ENCODE measurements at places on chromosomes 1 and 21.
A peak's percentile ranks its signal among the peaks of the same experiment; 100 is the strongest.

DNA sequence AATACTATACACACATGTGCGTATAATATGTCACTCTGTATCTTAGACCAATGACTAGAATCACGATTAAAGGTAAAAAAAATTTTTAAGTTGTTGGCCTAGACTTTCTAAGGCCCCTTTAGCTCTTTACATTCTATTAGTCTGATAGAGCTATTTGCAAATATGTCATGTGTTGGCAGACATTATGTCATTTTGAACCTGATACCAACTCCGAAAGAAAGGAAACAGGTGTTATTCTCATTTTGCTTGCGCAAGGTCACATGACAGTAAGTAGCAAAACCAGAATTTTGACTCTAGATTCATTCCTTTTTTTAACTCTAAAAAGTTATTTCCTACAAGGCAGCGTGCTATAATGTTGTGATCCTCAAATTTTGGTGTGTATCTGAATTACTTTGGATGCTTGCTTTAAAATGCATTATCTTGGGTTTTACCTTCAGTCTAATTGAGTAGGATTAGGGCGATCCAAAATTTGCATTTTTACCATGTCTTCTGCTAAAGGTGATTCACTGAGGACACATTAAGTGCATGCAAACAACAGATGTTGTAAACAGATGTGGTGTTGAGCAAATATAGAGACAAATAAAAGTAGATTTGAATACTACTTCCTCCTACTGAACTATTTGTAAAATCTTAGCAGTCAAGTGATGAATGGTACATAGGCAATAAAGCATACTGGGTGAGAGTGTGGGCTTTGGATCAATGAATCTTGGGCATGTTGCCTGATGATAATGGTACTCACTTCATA is 63.5 kb upstream of the KIAA1614 start:
- DNase-seq: no peak

DNA sequence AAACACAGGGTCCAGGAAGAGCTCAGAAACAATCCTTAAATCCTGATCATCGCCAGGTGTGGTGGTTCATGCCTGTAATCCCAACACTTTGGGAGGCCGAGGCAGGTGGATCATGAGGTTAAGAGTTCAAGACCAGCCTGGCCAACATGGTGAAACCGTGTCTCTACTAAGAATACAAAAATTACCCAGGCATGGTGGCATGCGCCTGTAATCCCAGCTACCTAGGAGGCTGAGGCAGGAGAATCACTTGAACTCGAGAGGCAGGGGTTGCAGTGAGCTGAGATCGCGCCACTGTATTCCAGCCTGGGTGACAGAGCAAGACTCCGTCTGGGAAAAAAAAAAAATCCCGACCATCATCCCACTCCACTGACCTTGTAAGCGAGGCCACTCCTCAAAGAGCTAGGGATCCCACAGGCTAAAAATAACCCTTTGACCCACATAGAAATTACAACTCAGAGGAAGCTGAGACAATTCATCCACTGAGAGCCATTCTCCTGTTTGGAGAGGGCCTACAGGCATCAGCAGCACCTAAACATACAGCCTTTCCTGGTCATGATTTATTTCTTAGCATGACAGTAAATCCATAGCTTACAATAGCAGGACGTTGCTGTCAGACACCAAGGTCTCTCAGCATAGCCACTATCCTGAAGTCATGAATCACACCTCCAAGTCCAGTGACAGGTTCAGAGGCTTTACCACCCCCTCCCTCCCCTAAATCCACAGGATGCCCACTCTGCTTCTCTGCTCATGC is 66.7 kb downstream of the TGFBR3 start:
- DNase-seq: no peak

DNA sequence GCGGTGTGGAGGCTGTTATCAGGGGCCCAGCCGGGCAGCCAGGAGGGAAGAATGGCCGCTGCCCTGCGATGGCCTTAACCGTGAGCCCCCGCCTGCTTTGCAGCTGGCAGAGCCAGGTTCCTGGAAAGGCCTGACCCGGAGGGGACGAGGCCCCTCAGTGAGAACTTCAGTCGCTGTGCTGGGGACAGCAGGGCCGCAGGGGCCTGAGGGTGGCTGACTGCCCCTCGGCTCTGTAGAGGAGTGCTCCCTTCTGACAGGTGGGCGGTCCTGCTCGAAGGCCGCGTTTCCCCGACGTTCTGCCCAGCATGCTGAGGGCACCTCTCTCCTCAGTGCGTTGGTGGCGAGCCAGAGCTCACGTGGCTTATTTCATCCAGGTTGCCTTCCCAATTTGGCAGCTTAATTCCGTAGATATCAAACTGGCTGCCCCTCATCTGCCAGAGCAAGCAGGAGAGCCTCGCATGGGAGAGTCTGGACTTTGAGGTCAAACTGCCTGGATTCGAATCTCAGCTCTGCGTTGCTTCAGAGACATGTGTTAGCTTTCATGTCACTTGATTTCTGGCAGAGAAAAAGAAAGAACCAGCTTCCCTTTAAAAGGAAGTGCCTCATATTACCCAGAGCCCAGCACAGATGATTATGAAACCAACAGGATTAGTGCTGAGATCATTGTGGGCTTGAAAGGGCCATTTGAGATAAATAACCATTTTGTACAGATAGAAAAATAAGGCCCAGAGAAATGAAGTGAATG is 239.8 kb downstream of the SDCCAG8 start:
- no peak for DNase-seq

- DNase-seq: peak; percentile 89
Observed at GRCh38 chr1:152052606-152053005, 15.8 kb upstream of the S100A11 start.

- DNase-seq: peak; percentile 99
Observed at GRCh38 chr1:28088168-28088961, at the start of gene EYA3. EYA3 (minus strand) TSS chr1:28088610; CDS start chr1:28058026, 30,584 bp downstream.

GRCh38 chr1:223776075-223776814 is 63.9 kb downstream of the CAPN2 start:
- no peak for DNase-seq

GRCh38 chr21:18318156-18318555 is 73.5 kb downstream of the CHODL start:
- no peak for DNase-seq

GRCh38 chr1:197424380-197424779 is 156.3 kb downstream of the CRB1 start:
- DNase-seq: no peak

DNA sequence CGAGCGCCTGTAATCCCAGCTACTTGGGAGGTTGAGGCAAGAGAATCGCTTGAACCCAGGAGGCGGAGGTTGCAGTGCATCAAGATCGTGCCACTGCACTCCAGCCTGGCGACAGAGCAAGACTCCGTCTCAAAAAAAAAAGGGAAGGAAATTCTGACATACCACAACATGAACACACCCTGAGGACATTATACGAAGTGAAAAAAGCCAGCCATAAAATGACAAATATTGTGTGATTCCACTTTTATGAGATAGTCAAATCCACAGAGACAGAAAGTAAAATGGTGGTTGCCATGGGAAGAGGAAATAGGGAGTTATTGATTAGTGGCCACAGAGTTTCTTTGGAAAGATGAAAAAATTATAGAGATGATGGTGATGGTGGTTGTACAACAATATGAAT is 41.7 kb downstream of the EVI5 start:
- no peak for DNase-seq

- no peak for DNase-seq
Observed at GRCh38 chr1:91015358-91015780, 6.5 kb downstream of the ZNF644 start.

DNA sequence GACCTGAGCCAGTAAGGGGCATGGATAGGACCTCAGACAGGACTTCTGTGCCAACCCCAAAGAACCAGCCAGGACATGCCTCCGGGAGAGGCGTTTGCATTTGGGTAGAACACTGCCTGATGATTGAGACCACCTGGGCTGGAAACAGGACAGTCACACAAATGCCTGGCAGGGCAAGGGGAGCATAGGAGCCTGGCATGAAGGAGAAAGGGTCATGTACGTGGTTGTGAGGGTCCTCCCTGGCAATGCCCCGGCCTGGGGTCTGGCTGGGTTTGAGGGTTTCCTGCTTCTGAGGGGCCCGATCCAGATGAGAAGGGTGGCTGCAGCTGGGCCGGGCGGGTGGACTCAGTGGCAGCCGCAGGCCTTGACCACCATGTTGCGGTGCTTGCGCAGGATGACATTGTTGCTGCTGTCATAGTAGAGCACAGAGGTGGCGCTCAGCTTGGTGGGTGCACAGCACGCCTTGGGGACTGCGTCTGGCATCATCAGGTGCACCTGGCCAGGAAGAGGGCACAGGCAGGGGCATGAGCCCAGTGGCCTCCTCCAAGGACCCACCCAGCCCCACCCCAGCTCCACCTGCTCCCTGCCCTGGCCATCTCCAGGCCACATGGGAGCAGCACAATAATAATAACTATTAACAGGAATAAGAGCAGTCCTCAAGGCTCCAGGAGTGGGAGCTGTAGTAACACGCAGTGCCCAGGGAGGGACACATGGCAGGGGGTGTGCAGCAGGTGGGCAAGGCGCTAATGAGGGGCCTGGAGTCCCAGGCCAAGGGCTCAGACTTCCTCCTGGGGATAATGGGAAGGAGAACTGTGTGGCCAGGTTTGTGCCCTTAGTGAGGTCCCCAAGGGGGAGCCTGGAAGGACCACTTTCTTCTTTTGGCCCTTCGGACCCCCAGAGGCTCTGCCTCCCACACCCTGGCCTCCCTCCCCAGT is 10.8 kb downstream of the OXCT2 start:
- no peak for DNase-seq

- DNase-seq: no peak
Observed at GRCh38 chr1:236663934-236664333, 22.4 kb upstream of the ACTN2 start.

DNA sequence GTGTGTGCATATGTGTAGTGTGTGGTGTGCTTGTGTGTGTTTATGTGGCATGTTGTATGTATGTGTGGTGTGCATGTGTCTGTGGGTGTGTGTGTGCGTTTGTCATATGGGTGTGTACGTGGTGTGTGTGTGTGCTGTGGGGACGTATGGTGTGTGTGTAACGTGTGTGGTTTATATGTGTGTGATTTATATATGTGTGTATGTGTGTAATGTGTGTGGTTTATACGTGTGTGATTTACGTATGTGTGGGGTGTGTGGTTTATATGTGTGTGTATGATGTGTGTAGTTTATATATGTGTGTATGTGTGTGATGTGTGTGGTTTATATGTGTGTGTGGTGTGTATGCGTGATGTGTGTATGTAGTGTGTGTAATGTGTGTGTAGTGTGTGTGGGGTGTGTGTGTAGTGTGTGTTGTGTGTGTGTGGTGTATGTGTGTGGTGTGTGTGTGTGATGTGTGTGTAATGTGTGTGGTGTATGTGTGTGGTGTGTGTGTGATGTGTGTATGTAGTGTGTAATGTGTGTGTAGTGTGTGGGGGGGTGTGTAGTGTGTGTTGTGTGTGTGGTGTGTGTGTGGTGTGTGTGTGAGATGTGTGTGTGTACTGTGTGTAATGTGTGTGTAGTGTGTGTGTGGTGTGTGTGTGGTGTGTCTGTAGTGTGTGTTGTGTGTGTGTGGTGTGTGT is 32.3 kb upstream of the ADARB1 start:
- no peak for DNase-seq

DNA sequence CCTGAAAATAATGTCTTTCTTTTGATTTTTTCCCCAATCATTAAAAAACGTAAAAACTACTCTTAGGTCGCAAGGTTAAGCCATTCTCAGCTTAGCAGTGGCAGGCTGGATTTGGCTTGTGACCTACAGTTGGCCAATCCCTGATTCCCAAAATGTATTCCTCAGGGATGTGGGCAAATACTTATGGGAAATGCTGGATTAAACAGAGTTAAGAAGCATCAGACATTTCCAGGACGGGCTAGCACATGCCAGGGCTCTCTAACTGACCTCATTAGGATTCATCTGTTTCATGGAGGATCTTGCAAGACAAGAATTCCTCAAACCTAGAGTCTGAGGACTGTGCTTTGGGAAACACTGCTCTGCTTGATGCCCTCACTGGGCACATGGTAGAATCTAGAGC is 982 bp upstream of the IL24 start:
- DNase-seq: no peak

DNA sequence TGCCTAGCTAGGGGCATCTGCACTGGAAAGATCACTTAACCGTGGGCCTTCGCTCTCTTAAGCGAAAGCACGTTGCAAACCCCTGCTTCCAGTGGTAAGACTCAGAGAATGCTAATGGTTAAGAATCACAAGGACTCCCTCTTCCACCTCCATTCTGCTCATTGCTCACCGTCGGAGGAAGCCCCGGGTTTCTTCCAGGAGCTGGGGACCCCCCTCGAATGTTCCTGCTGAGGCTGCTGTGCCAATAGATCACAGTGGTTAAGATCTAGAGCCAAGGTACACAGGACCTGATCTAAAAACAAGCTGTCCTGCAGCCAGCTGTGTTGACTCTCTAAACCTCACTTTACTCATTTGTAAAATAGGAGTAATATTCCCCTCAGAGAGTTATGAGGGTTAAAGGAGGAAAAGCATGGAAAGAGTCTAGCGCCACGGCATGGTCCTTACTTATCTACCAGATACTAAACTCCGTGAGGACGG is 765 bp downstream of the VAMP3 start:
- DNase-seq: no peak

DNA sequence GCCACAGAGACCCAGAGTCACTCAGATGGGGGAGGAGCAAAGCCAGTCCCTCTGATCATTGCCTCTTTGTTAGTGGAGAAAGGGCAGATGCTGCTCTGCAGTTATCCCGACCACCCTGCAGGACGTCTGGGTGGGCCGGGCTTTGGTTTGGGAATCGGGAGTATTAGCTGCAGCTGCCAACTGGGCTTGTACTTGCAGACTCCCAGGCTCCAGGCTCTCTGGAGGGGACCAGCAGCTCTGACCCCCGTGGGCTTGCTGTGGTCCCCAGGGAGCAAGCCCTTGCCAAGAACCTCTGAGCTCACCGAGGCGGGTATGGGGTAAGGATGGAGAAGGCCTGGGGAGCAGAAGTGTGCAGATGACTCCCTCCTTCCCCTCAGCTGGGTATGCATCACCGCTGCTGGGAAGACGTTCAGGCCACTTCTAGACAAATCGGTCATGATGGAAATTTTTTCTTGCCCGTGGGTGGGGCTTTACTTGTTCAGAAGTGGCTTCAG is 21.6 kb downstream of the MAPKAPK2 start:
- DNase-seq: peak; percentile 71

DNA sequence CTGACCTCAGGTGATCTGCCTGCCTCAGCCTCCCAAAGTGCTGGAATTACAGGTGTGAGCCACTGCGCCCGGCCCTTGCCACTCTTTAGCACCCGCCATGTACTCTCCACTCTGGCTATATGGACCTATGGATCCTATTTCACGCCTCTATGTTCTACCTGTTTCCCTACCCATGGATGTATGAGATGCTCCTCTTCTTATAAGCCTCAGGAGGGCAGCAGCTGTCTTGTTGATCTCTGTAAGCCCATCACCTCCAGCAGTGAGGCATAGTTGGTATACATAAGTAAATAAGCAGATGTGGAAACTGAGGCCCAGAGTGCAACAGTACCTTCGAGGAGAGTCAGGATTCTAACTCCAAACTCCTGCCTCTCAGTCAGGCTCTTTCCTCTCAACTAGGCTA is 24.7 kb upstream of the ARTN start:
- DNase-seq: no peak

- no peak for DNase-seq
Observed at GRCh38 chr1:116754198-116754977, at the start of gene CD2. CD2 (plus strand) TSS chr1:116754430; CDS start chr1:116754493, 63 bp downstream.
